ENCODE measurements at places on chromosomes 4 and X. TPM values are rescaled to one million over a fixed set of nuclear protein-coding genes. Genes with fewer than 3 reads are reported as not detected.

Gene CPZ
- total RNA-seq = 14.1 TPM

Gene WDR19
- total RNA-seq = 38.3 TPM

Gene SLC26A1
- 0.30 TPM for total RNA-seq

Gene ZAR1
- total RNA-seq = 0.20 TPM

Gene LONRF3
- total RNA-seq = 2.7 TPM

Gene TMEM175
- 25.4 TPM for total RNA-seq

Gene CPEB2
- 21.5 TPM for total RNA-seq

Gene GPR119
- total RNA-seq = not detected

Gene DIPK2B
- 12.2 TPM for total RNA-seq

Gene NOCT
- 13.5 TPM for total RNA-seq

Gene MAP7D2
- 0.69 TPM for total RNA-seq

Gene MAGEA3
- total RNA-seq = not detected

Gene PDLIM3
- 52.5 TPM for total RNA-seq

Gene TKTL2
- total RNA-seq = not detected

Gene AREG
- total RNA-seq = 28.7 TPM

Gene MANBA
- 25.9 TPM for total RNA-seq

Gene DDX53
- total RNA-seq = not detected

Gene BGN
- 28.1 TPM for total RNA-seq

Gene MTNR1A
- 0.20 TPM for total RNA-seq

Gene FAM47C
- total RNA-seq = not detected

Gene LSM6
- 33.3 TPM for total RNA-seq

Gene CRMP1
- total RNA-seq = 6.0 TPM

Gene UGT2A2
- total RNA-seq = 0.69 TPM

Gene PABPC1L2A
- total RNA-seq = not detected

Gene NUDT11
- total RNA-seq = 7.3 TPM

Gene KLHL15
- total RNA-seq = 17.7 TPM

Gene RADX
- 2.8 TPM for total RNA-seq

Gene NONO
- 258 TPM for total RNA-seq

Gene VEGFC
- 5.9 TPM for total RNA-seq

Gene TLR6
- total RNA-seq = 2.9 TPM

Measured in skin of body (tissue), 3 donors.